ENCODE measurements at places on chromosomes 1 and 21.

DNA sequence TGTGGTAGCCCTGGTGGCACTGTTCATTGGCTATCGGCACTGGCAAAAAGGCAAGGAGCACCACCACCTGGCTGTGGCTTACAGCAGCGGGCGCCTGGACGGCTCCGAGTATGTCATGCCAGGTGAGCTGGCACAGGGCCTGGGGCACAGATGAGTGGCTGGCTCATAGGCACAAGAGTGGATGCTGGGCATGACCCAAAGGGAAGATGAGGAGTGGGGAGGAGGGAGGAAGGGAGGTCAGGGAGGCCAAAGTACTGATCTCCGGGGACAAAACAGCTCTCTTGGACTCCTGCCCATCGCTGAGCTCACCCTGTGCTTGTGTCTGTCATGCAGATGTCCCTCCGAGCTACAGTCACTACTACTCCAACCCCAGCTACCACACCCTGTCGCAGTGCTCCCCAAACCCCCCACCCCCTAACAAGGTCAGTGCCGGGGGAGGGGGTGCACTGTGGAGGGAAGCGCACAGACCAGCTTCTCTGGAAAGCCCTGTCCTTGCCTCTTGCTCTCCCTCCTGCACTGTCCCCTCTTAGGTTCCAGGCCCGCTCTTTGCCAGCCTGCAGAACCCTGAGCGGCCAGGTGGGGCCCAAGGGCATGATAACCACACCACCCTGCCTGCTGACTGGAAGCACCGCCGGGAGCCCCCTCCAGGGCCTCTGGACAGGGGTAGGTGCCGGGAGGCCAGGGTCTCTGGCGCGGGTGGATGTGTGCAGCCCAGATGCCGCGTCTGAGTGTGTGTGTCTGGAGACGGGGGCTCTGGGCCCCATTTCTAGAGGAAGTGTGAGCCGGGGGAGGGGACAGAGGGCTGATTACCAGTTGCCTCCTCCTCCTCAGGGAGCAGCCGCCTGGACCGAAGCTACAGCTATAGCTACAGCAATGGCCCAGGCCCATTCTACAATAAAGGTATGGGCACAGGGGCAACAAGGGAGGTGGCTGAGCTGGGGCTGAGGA, 7.3 kb upstream of the LRRC71 start:
- DNase-seq = no peak

DNA sequence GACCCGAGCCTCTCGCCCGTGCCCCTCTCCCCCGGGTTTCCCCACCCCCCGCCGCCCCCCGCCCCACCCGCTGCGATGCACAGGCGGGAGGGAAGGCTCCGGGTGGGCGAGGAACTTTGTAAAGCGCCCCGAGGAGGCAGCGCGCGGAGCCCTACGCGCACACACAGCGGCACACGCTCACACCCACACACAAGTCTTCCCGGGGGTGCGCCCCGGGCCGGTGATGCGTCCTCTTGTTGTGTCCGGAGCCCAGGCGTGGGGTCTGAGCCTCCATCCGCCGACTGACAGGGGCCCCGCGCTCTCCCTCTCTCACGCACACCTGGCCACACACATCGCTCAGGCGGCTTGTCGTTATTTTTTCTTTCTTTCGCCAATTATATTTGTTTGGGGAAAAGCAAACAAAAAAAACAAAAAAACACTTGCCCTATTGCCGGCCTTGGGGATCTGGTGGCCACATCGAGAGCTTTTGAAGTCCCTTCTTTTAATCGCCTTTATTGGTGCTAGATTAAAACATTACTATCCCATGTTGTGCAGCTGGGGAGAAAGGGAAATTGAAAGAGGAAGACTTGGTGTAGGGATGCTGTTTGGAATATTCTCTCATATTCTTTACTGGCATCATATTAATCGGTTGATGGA, 770 bp downstream of the NTNG1 start:
- no peak for DNase-seq

DNA sequence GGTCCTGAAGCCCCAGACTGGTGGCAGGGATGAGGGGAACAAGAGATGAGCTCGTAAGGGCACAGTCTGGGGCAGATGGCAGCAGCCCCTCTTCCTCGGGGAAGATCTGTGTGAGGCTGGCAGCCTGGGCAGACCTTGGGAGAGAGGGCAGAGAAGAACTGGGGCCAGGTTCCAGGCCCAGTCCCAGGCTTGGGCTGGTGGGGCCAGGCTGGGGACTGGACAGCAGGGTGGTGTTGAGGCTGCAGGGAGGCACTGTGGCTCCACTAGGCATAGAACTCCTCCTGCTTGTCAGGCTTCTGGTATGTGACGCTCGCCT, 35.7 kb downstream of the SDC3 start:
- no peak for DNase-seq

- DNase-seq = no peak
These were observed 1.1 kb downstream of the IKBKE start for GRCh38 chr1:206471415-206471801.

DNA sequence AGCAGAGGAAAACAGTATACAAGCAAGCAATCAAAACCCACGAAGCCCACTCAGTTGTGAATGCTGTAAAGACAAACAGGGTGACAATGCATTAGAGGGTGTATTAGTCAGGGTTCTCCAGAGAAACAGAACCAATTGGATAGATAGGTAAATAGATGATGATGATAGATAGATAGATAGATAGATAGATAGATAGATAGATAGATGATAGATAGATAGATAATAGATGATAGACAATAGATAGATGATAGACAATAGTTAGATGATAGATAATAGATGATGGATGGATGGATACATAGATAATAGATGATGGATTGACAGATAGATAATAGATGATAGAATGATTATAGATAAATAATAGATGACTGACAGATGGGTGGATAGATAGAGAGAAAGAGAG, 48.3 kb downstream of the LRRC38 start:
- no peak for DNase-seq

- DNase-seq = no peak
These were observed 78.4 kb upstream of the KCNA3 start for GRCh38 chr1:110752941-110753725.
